Vein endothelial cell (primary cell): ENCODE measurements at places on chromosomes 2 and 18. TPM values are rescaled to one million over a fixed set of nuclear protein-coding genes. Genes with fewer than 3 reads are reported as not detected.

The ALLC gene
- total RNA-seq, result not detected in 2 replicates

The PSMA8 gene
- total RNA-seq, result not detected in 2 replicates

The KLHL30 gene
- total RNA-seq, result not detected in 2 replicates

The ITGB6 gene
- total RNA-seq, result under 0.01 and 0.10 TPM in 2 replicates

The TSHZ1 gene
- total RNA-seq, result 12.1 and 14.3 TPM in 2 replicates

The AFF3 gene
- under 0.01 and 0.10 TPM in 2 replicates for total RNA-seq

The LHCGR gene
- not detected in 2 replicates for total RNA-seq
